ENCODE measurements at places on chromosomes 13 and 19.

DNA sequence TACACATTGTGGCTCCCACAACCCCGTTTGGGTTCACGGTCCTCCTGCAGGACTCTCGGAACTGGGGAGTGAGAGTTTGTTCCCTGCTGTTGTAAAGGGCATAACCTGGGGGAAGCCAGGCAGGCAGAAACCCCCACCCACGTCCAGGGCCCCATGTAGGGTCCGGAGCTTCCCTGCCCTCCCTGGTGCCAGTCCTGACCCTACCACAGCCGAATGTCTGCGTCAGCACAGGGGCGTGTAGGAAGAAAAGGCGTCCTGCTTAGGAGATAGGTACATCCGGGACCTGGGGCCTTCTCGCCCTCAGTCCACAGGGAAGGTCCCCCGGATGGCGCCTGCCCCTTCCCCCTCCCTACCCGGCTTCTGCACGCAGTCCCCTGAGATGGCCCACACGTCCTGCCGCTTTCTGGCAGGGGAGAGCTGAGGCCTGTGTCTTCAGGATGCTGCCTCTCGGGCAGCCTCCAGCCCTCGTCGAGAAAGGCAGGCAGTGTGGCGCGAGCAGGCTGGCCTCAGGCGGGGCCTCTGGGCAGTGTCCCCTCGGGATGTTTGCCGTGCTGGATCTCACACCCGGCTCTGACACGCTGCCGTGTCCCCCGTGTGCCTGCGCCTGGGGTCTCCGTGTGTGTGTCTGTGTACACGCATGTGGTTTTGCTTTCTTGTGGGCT lies 19.1 kb downstream of the CSNK1G2 start:
- no peaks in the 10 kb centered on the region for H3K36me3 ChIP-seq
- no peak overlapping the region for H3K27ac ChIP-seq
- no peak overlapping the region for H3K4me3 ChIP-seq
- H3K27me3 ChIP-seq: no peaks in the 10 kb centered on the region

DNA sequence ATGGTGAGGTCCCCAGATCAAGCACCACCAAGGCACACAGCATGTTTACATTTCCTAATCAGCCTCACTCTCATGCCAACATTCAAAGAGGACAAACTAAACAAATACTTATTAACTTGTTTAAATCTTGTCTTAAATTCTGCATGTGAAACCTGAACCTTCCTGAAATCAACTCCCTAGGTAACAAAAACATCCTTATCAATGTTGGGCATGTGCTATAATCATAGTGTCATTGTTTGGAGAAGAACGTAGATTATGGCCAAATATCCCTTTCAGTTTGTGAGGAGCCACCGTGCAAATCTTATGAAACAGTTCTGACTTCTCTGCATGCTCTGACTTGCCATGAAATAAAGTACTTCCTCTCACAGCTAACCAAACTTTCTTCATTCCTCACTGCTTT lies 123.8 kb downstream of the NDFIP2 start:
- H3K27ac ChIP-seq: no peak overlapping the region
- no peak overlapping the region for H3K4me3 ChIP-seq
- no peaks in the 10 kb centered on the region for H3K27me3 ChIP-seq
- H3K4me1 ChIP-seq: no peaks in the 10 kb centered on the region

GRCh38 chr19:6720369-6721137 lies at the start of gene C3:
Gene C3, minus strand, starts transcription at chr19:6720650. Its CDS starts 61 bp downstream, at chr19:6720589.
- no peaks in the 10 kb centered on the region for H3K4me1 ChIP-seq
- H3K27ac ChIP-seq: no peak within 1 kb of the TSS
- H3K36me3 ChIP-seq: no peaks in the 10 kb centered on the region

- DNase-seq: no peak
- no peak overlapping the region for H3K27ac ChIP-seq
- no peaks in the 10 kb centered on the region for H3K36me3 ChIP-seq
- H3K4me3 ChIP-seq: no peak overlapping the region
Measured at GRCh38 chr19:31096062-31096830, 253.0 kb downstream of the TSHZ3 start.

GRCh38 chr19:13051557-13052165 lies 51.0 kb downstream of the LYL1 start:
- H3K27me3 ChIP-seq: no peaks in the 10 kb centered on the region
- no peaks in the 10 kb centered on the region for H3K36me3 ChIP-seq
- DNase-seq: peak; percentile 76
- peaks cover 64% of the 10 kb centered on the region for H3K4me1 ChIP-seq
- peak overlapping the region; percentile 6 for H3K4me3 ChIP-seq
- H3K27ac ChIP-seq: peak overlapping the region; percentile 92

DNA sequence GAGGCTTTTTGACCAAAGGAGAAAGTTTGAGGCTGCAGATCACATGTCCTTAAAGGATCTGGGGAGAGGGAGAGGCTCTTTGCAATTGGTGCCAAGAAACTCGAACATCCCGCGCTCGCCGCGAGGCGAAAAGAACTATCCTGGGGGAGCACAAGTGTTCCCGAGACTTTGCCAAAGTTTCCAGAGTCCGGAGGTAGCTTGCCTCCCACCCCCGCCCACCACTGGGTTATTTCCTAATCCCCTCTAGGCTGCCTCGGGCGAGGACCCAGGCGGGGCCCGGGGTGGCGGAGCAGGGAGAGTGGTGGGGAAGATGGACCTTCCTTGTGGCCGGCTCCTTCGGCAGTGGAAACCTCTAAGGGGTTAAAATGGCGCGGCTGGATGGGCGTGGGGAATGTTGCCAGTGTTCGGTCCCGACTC lies 114.5 kb downstream of the KCNRG start:
- no peak for DNase-seq
- H3K4me1 ChIP-seq: peaks cover 48% of the 10 kb centered on the region
- peak overlapping the region; percentile 42 for H3K27ac ChIP-seq
- H3K4me3 ChIP-seq: peak overlapping the region; percentile 3
- peaks cover 68% of the 10 kb centered on the region for H3K27me3 ChIP-seq

GRCh38 chr13:99404005-99404755 lies 97.0 kb upstream of the GPR183 start:
- no peak for DNase-seq
- H3K4me3 ChIP-seq: no peak overlapping the region
- no peaks in the 10 kb centered on the region for H3K27me3 ChIP-seq
- peaks cover 8% of the 10 kb centered on the region for H3K4me1 ChIP-seq
- peak overlapping the region; percentile 62 for H3K27ac ChIP-seq

- no peaks in the 10 kb centered on the region for H3K36me3 ChIP-seq
- H3K27me3 ChIP-seq: no peaks in the 10 kb centered on the region
- H3K4me1 ChIP-seq: peaks cover 14% of the 10 kb centered on the region
- no peak for DNase-seq
- no peak overlapping the region for H3K27ac ChIP-seq
Measured at GRCh38 chr19:42421101-42421500, 6.1 kb downstream of the LIPE start.

GRCh38 chr13:25775986-25776385 lies 275.8 kb downstream of the SHISA2 start:
- no peak overlapping the region for H3K4me3 ChIP-seq
- no peaks in the 10 kb centered on the region for H3K36me3 ChIP-seq
- no peaks in the 10 kb centered on the region for H3K4me1 ChIP-seq
- no peak for DNase-seq
- no peaks in the 10 kb centered on the region for H3K27me3 ChIP-seq

DNA sequence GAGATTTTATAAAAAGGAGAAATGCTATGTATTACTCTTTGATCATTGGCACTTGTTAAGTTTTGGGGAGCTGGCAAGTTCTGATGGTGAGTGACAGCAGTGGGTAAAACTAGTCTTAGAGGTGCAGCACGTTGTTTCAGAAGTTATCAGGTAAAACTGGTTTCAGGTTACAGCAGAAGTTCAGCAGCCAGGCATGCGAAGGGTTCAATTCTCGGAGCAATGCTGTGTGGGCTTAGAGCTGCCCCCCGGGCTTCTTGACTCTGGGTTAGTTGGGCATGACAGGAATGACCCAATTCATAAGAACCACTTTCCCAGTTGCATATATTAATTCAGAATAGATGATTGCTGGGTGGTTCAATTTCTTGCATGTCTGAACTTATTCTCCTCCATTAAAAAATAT lies 34.8 kb downstream of the ING1 start:
- no peak overlapping the region for H3K4me3 ChIP-seq
- no peaks in the 10 kb centered on the region for H3K27me3 ChIP-seq
- DNase-seq: no peak
- H3K27ac ChIP-seq: no peak overlapping the region
- no peaks in the 10 kb centered on the region for H3K36me3 ChIP-seq
- no peaks in the 10 kb centered on the region for H3K4me1 ChIP-seq

DNA sequence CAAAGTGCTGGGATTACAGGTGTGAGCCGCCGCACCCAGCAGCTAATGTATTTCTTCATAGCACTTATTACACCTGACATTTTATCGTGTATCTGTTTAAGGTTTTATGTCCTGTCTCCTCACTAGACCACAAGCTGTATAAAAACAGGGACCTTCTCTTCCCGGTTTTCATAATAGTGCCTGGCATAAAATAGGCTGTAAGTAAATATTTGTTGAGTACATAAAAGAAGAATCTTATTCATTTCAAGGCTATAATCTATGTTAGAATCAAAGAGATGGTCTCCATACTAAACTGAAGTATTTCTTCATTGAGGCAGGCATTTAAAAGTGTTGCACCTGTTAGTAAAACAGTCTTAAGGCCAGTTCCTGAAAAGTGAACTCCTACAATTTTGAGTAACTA lies 194.0 kb downstream of the SHISA2 start:
- H3K36me3 ChIP-seq: no peaks in the 10 kb centered on the region
- H3K27me3 ChIP-seq: no peaks in the 10 kb centered on the region
- H3K4me1 ChIP-seq: no peaks in the 10 kb centered on the region
- no peak overlapping the region for H3K27ac ChIP-seq

- no peak overlapping the region for H3K4me3 ChIP-seq
- no peaks in the 10 kb centered on the region for H3K36me3 ChIP-seq
- H3K27ac ChIP-seq: no peak overlapping the region
- no peak for DNase-seq
- no peaks in the 10 kb centered on the region for H3K27me3 ChIP-seq
- H3K4me1 ChIP-seq: no peaks in the 10 kb centered on the region
Measured at GRCh38 chr13:76638882-76639281, 247.3 kb downstream of the KCTD12 start.

GRCh38 chr13:93867481-93867880 lies 612.0 kb downstream of the DCT start:
- no peak for DNase-seq
- H3K4me3 ChIP-seq: no peak overlapping the region
- no peaks in the 10 kb centered on the region for H3K27me3 ChIP-seq
- H3K27ac ChIP-seq: no peak overlapping the region
- no peaks in the 10 kb centered on the region for H3K4me1 ChIP-seq
- H3K36me3 ChIP-seq: no peaks in the 10 kb centered on the region

- no peaks in the 10 kb centered on the region for H3K4me1 ChIP-seq
- H3K4me3 ChIP-seq: no peak overlapping the region
- H3K27me3 ChIP-seq: no peaks in the 10 kb centered on the region
- no peak for DNase-seq
- no peaks in the 10 kb centered on the region for H3K36me3 ChIP-seq
Measured at GRCh38 chr19:28330831-28331230, 882.1 kb downstream of the UQCRFS1 start.

DNA sequence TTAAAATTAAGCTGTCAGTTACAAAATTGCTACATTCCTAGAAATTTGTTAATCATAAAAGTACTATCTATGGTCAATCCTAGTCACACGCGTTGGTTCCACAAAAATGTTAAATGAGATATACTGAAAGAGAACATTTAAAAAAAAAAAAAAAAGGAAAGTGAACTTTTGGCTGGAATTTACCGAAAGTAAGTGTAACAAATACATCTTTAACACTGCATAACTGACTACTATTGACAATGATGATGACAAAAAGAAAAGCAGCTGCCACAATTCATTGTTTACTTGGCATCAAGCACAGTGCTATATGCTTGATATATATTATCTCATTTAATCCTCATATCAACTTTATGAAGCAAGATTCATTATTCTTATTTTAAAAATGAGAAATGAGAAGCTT lies 19.8 kb upstream of the POU4F1 start:
- no peak for DNase-seq
- H3K27ac ChIP-seq: no peak overlapping the region
- no peak overlapping the region for H3K4me3 ChIP-seq
- no peaks in the 10 kb centered on the region for H3K4me1 ChIP-seq
- H3K36me3 ChIP-seq: no peaks in the 10 kb centered on the region

DNA sequence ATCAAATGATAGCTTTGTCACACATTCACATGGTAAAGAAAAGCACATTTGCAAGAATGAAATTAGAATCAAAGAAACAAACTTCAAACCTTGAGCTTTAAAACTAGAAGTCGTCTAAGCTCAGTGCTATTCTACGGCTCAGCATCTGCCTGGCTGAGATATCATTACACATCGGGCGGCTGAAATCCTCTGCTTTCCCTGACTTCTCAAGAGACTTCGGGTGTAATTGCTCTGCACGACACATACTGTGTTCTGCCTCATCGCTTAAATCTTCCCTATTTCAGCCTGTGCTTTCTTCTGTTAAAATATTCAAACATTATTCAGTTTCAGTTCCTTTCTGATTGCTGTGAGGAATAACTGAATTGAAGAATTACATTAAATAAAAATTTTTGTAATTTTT lies 265.3 kb downstream of the NALCN start:
- peaks cover 21% of the 10 kb centered on the region for H3K27me3 ChIP-seq
- no peak overlapping the region for H3K4me3 ChIP-seq
- no peaks in the 10 kb centered on the region for H3K36me3 ChIP-seq
- no peaks in the 10 kb centered on the region for H3K4me1 ChIP-seq
- no peak overlapping the region for H3K27ac ChIP-seq

DNA sequence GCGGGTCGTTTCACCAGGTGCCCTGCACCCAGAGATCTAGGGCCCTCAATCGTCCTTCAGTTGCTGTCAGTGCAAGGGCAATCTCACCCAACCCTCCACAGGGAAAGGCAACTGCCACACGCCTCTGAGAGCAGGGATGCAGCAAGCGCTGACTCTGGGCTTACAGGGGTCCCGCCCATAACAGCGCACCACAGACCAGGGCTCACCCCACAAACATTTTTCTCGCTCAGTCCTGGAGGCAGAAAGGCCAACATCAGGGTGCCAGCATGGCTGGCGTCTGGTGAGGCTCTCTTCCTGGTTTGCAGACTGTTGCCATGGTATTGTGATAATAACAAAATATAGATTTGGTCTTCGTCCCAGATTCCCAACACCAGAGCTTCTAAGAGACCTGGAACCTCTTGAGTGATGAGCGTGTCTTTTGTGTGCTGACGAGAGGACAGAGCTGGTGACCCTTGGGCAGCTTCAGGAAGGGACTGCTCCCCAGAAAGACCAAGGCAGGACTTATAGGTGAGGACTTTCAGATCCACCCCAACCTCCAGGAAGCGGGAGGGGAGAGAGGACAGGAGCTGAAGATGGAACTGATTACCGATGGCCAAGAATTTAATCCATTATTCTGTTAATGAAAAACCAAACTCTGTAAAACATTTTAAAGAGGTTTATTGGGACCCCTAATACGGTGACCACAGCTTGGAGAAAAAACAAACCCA lies 51.3 kb downstream of the C13orf46 start:
- no peak overlapping the region for H3K4me3 ChIP-seq
- H3K4me1 ChIP-seq: no peaks in the 10 kb centered on the region
- H3K36me3 ChIP-seq: no peaks in the 10 kb centered on the region
- H3K27me3 ChIP-seq: peaks cover under 1% of the 10 kb centered on the region

DNA sequence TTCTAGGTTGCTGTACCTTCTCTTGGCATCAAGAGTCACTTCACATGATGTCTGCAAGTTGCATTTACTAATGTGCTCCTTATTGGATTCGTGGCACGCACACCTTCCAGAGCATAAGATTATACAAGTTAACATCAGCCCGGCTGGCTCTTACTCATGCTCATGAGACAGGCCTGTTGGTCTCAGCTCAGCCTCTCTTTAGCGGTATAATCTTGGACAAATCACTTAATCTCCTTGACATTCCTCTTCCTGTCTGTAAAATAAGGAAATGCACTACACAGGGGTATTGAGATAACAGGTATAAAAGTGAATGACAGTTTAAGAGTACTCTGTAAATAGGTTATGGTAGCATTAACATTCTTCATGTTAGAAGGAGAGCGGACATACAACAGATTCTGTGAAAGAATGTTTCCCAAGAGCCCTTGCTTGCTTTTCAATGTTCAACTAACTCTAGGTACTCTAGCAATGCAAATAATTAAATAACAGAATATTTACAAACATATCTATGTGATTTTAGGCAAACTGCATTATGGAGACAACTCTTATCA lies 181.1 kb downstream of the FGF14 start:
- no peak for DNase-seq
- no peaks in the 10 kb centered on the region for H3K27me3 ChIP-seq
- H3K4me1 ChIP-seq: no peaks in the 10 kb centered on the region
- H3K4me3 ChIP-seq: no peak overlapping the region
